ENCODE measurements at places on chromosomes 7 and 10. TPM values are rescaled to one million over a fixed set of nuclear protein-coding genes. Genes with fewer than 3 reads are reported as not detected.

Gene ITIH5
- not detected for total RNA-seq

Gene TUBB8
- total RNA-seq, result 0.84 TPM

Gene UNCX
- total RNA-seq, result not detected

Gene GPR15LG
- total RNA-seq, result not detected

Gene TAS2R3
- total RNA-seq, result 9.5 TPM

Gene DOCK1
- total RNA-seq, result not detected

Gene MEOX2
- not detected for total RNA-seq

Gene SLC39A12
- total RNA-seq, result not detected

Measured in B cell (primary cell).